ENCODE measurements at places on chromosomes 1 and 21. TPM values are rescaled to one million over a fixed set of nuclear protein-coding genes. Genes with fewer than 3 reads are reported as not detected.
A peak's percentile ranks its signal among the peaks of the same experiment; 100 is the strongest.

DNA sequence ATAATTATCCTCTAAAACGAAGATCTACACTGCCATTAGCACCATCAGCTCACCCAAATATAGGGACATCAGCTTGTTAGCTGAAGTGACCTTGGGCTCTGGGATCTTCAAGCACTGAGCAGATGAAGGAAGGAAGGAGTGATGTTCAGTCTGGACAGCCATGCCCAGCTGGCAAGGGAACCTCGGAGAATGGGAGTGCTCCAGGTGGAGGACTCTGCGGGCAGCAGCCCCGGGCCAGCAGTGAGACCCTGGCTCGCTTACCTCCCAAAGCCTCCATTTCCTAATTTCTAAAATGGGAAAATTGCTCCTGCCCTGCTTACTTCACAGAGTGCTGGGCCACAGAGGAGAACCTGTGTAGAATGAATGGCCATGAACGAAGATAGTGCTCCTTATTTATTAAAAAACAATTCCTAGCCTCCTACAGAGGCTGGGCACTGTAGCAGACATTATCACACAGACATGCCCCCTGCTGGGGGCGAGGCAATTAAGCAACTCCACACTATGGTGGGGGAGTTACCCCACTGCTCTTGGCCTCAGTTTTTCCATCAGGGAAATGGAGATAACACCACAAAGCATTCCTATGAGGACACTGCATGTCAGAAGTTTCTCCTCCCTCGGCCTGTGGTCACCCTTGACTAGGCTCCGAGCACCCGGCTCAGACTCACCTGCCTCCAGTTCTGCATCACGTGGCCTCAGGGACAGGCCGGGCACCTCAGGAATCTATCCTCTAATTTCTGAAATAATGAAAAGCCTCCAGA, 117.6 kb downstream of the KCNN3 start:
- DNase-seq = no peak

DNA sequence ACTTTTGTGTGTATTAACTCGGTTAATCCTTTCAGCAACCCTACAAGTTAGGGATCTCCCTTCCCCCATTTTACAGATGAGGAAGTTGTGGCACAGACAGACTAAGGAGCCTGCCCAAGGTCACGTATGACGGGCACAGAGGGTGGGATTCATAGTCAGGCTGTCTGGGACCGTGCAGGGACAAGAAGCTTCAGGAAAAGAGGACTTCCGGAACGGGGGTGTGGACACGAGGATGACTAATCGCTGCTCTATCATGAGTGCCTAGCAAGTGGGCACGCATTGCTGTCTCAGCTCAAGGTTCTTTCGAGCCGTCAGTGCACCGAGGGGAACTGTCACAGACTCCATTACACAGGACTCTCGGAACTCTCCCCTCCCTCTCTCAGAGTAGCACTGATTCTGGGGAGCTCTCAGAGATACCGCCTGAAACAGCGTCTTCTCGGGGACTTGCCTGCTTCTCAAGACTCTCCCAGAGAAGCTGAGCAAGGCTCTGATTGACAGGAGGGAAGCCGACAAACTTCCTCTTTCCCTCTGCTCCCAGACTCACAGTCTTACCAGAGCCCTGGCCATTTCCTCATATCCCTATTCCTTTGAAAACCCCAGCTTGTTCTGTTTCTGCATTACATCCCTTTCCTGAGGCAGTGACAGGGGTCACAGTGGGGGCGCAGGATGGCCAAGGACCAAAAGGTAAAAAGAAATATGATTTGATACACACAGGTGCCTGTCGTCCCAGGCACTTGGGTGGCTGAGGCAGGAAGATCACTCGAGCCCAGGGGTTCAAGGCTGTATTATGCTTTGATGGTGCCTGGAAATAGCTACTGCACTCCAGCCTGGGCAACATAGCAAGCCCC, 14.4 kb downstream of the FHAD1 start:
- DNase-seq = peak; percentile 17

DNA sequence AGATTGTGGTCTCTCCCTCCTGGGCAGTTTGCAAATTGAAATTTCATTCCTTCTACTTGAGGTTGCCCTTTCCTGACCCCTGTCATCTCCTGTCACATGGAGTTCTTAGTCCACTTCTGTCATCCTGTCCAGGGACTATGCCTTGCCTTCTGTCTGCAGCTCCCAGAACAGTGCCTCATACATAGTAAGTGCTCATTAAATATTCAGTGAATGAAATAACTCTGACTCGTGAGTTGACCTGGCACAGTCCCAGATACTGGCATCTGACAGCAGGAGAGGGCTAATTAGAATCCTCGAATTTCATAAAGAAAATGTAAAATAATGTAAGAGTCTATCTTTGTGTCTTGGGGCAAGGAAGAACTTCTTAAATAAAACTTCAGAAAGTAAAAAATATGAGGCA, 50.8 kb downstream of the CNIH3 start:
- no peak for DNase-seq

The SPRR2D gene
- 36.9 TPM for polyA plus RNA-seq

GRCh38 chr1:175443332-175443731, 250.8 kb upstream of the KIAA0040 start:
- no peak for DNase-seq

GRCh38 chr1:181443231-181443853, 40.0 kb upstream of the CACNA1E start:
- DNase-seq = no peak

The FOXO6 gene
- polyA plus RNA-seq = 1.1 TPM

DNA sequence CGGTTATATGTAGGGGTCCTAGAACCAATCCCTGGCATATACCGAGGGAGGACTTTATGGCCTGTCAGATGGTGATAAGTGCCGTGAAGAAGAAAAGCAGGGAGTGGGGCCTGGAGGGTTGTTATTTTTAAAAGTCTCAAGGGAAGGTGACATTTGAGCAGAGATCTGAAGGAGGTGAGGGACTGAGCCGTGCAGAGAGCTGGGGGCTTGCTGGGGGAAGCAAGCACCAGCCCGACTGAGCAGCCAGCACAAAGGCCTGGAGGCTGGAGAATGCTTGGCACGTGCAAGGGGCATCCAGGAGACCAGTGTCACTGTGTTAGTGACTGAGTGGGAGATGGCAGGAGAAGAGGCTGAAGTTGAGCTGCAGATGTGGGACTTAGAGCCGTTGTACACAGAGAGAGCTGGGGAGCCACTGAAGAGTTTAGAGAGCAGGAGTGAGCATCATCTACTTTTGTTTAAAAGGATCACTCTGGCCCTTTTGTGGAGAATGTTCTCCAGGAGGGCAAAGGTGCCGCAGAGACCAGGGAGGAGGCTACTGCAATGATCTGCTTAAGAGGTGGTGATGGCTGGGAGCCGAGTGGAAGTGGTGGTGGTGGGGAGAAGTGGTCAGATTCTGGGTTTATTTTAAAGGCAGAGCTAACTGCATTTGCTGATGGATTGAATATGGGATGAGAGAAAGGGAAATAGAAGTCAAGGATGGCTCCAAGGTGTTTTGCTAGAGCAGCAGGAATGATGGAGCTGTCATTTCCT, 31.2 kb downstream of the PTPRU start:
- DNase-seq = no peak

The CSF3R gene
- 8.6 TPM for polyA plus RNA-seq

The CFAP126 gene
- polyA plus RNA-seq = 1.0 TPM

DNA sequence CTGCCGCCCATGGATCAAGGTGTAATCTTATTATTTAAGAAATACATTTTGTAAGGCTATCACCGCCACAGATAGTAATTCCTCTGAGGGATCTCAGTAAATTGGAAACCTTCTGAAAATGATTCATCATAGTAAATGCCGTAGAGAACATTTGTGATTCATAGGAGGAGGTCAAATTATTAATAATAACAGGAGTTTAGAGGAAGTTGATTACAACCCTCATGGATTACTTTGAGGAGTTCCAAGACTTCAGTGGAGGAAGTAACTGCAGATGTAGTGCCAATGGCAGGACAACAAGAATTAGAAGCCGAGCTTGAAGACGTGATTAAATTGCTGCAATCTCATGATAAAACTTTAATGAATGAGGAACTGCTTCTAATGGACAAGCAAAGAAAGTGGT, 280.1 kb downstream of the PTPRC start:
- DNase-seq = no peak

DNA sequence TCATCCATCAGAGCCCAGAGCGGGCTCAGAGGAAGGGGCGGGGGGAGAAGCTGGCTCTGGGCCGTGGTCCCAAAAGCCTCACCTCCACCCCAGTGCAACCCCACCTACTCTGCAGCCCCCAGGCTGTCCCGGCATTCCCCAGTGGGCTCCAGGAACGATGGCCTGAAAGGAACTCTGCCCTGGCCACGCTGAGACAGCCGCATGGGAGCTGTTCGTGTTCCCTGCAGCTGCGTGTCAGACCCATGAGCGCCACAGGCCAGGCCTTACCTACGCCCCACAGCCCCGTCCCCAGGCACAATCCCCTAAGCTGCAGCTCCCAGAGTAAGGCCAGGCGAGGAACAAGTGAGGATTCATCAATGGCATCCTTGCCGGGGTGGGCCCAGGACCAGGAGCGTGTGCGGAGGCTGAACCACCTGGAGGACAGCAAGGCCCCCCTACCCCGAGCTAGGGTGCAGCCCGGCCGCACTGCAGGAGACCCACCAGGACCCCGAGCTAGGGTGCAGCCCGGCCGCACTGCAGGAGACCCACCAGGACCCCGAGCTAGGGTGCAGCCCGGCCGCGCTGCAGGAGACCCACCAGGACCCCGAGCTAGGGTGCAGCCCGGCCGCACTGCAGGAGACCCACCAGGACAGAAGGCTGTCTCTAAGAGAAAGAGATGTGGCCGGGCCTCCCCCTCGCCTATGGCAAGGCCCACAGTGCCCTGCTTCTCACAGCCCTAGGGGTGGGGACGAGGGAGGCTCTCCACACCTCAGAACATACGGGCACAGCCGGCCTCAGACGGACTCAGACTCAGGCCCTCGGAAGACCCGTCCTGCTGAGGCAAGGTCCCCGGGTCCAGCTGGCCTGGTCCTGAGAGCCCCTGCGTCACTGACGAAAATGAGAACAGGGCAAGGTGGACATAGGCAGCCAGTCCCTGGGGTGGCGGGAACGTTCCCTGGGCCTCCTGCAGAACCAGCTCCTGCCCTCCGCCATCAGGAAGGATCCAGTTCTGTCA, 26.5 kb upstream of the ARHGEF16 start:
- DNase-seq = no peak

- no peak for DNase-seq
Observed at GRCh38 chr1:163290025-163290640, 31.6 kb upstream of the NUF2 start.

DNA sequence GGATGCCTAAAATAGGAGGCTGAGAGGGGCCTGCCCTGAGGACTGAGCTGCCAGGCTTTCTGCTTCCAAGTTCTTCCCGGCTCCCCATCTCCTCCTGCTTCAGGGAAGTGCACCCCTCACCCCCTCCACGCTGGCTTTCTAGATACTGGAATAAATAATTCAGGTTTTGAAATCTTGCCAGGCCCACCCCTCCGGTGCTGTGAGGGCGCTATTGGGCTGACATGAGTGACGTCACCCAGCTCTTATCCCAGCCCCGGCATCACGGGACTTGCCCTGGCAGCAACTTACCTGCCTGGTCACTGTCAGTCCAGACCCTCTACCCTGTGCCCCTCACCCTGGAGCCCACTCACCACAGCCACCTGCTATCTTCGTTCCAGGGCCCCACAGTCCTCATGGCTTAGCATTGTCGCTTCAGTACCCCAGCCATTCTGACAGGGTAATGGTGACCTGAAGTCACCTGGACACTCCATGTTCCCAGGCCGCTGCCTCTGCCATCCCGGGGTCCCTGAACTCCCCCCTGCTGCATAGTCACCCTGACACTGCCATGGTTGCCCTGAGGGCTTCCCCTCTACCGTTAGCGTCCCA, 819 bp upstream of the GPR3 start:
- DNase-seq = no peak

DNA sequence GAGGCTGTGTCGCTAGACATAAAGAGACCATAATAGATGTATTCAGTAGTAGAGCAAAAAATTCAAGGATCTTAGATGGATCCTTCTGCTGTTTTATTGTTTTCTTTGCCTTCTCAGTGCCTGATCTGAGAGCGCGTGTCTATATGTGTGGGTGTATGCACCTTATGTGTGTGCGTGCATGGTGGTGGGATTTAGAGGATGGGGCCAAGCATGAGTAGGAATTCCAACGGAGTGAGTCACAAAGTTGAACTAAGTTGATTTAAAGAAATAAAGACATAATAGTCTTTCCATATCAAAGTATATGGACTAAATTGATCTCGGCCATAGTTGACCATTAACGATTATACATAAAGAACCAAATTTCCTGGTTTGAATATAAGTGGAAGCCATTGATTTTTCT, 178.7 kb downstream of the CYYR1 start:
- DNase-seq = no peak

The NID1 gene
- 10.9 TPM for polyA plus RNA-seq

The OR10J1 gene
- 0.05 TPM for polyA plus RNA-seq

- DNase-seq = no peak
Observed at GRCh38 chr1:70044832-70045231, 160.5 kb downstream of the LRRC40 start.

- no peak for DNase-seq
Observed at GRCh38 chr1:159936273-159936904, 9.0 kb downstream of the IGSF9 start.

GRCh38 chr1:234373959-234374254, 651 bp downstream of the COA6 start:
- DNase-seq = no peak
